Fibroblast of skin of right biceps (primary cell): ENCODE measurements at places on chromosomes 7 and 10.

- DNase-seq, result no peak
Measured at GRCh38 chr7:142847353-142847752, 7.5 kb upstream of the EPHB6 start.

DNA sequence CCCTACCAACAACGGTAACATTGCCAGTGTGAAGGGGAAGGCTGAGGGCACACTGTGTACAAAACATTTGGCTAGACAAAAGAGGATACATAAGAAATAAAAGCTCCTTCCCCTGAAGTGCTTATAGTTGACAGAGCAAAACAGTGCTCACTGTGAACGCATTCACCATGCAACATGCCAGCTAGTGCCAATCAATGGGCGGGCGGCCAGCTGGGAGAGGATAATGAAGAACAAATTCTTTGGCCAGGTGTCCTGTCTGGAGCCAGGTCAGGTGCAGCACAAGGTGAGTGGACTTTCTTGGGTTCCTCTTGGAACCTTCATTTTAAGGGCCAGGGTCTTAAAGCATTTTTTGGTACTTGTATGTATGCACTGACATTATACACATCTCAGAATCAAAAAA is 106.1 kb downstream of the ICA1 start:
- DNase-seq, result no peak

DNA sequence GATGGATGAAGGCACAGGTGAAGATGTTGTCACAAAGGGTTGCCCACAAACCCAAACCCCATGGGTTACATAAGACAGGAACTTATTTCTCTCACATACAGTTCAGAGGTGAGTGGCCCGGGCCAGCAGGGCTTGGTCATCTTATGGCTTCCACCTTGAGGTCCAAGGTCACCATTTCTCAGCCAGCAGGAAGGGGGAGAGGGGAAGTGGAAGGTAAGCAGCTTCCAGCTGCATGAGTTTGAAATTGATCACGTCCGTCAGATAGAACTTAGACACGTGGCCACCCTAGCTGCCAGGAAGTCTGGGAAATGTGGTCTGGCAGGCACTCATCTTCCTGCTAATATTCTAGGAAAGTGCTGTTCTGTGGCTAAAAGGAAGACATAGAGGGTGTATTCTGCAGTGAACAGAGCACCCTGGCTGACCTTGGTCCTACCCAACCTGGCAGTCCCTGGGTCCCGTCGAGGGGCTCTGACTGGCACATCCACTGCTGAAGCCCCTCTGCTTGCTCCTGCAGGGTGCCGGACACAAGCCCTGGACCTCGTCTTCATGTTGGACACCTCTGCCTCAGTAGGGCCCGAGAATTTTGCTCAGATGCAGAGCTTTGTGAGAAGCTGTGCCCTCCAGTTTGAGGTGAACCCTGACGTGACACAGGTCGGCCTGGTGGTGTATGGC is 49.5 kb downstream of the VWA2 start:
- no peak for DNase-seq

DNA sequence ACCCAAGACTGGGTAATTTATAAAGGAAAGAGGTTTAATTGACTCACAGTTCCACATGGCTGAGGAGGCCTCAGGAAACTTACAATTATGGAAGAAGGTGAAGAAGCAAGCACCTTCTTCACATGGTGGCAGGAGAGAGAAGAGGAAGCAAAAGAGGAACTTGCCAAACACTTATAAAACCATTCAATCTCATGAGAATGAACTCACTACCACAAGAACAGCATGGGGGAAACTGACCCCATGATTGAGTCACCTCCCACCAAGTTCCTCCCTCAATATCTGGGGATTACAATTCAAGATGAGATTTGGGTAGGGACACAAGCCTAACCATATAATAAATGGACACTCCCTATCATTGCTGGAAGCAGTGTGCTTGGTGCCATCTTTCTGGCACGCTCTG is 506.3 kb downstream of the CALN1 start:
- DNase-seq, result no peak

DNA sequence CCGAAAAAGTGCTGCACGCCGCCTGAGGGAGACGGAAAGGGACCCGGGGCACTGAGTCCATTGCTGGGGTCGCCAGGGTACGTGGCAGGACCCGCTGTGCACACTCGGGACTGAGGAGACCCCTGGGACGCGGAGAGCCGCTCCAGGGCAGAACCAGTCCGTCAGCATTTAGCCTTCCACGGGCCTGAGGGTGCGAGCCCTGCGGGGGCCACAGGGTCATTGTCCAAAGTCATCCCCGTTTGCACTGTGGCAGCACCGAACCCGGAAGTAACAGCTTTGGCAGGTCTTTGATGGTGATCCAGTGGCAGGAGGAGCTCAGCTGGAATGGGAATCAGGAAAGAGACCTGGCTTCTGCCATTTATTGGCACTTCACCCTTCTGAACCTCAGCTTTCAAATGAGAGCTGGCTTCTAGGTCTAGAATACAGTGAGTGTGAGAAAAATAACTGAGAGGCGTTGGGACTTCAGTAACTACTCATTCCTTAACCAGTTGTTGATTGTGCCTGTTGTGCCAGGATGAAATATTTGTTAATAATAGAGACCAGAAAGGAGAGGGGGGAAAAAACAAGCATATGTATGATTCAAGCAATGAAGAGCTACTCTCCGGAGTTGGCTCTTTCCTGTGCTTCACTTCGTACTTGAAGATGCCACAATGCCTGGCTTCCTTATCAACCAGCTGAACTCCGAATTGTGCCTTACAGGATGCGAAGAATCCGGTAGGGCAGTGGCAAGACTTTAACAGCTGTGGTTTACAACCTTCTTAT is 811 bp upstream of the ARHGAP12 start:
- DNase-seq, result no peak

DNA sequence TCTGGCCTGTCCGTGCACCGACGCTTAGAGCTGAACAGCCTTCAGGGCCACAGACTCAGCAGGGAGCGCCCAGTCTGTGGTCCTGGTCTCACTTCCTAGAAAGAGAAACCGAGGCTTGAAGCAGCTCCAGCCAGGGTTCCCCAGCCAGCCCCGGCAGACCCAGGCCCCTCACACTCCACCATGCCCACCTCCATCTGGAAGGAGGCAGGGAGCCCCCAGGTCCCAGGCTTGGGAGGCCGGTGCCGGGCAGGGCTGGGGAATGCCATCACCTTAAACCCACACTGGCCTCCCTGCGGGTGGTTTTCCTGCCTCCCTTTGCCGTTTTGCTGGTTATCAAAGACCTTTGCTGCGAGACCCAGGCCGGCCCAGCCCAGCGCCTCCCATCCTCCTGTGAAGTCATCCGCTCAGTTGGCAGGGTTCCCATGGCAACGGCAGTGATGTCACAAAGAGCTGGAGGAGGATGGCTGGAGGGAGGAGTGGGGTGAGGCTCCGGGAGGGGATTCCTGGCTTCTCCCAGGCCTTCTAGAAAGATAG is 24.0 kb downstream of the ELFN1 start:
- peak; percentile 79 for DNase-seq

DNA sequence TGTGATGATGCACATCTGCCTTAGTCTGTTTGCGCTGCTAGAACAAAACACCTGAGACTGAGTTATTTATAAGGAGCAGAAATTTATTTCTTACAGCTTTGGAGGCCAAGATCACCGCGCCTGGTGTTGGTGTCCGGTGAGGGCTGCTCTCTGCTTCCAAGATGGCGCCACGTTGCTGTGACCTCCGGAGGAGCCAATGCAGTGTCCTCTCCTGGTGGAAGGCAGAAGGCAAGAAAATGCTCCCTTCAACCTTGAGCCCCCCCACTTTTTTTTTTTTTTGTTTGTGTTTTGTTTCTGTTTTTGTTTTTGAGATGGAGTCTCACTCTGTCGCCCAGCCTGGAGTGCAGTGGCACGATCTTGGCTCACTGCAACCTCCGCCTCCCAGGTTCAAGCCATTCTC is 16.0 kb upstream of the ACTR3B start:
- DNase-seq, result no peak

DNA sequence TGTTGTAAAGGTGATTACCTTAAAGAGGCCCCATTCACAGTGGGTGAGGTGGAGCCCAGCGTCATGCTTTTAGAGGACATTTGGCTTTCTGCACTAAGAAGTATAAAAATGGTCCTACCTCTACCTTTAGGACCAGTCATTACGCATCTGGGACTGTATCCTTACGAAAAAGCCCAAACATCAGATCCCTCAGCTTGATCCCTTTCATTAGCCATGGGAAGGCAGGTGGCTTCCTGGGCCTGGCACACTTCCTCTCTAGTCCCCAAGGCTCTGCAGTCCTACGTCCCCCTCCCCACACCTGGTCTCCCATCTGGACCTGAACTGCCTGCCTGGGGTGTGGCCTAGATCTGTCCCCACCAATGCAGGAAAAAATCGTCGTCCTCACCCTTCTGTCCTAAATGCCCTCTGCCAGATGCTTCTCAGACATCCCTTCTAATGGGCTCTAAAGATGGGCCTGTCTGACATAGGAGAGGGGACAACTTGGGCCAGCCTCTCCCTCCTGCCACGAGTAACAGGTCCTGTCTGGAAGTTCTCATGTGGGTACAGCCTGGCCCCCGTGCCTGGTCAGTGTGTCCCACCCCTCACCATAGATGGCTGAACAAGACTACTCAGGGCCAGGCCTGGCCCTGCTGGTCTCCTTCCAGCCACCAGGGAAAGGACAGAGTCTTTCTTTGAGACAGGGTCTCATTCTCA is 11.8 kb upstream of the SLC18A3 start:
- DNase-seq, result no peak

DNA sequence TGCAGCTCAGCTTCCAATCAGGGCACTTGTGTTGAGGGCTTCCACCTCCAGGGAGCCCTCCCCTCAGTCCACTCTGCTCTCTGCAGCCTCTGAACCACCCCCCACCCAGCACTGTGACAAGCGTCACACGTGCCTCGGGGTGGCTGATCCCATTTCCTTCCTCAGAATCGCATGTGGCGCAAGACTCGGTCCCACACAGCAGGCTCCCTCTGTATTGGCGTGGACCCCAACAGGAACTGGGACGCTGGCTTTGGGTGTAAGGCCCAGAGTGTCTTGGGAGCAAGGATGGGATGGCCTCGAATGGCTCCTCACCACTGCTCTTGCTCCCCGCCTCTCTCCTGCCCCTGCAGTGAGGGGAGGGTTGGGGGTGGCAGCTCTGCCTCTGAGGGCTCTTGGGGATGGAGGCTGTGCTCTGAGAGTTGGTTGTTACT is 4.1 kb downstream of the CPA1 start:
- no peak for DNase-seq

DNA sequence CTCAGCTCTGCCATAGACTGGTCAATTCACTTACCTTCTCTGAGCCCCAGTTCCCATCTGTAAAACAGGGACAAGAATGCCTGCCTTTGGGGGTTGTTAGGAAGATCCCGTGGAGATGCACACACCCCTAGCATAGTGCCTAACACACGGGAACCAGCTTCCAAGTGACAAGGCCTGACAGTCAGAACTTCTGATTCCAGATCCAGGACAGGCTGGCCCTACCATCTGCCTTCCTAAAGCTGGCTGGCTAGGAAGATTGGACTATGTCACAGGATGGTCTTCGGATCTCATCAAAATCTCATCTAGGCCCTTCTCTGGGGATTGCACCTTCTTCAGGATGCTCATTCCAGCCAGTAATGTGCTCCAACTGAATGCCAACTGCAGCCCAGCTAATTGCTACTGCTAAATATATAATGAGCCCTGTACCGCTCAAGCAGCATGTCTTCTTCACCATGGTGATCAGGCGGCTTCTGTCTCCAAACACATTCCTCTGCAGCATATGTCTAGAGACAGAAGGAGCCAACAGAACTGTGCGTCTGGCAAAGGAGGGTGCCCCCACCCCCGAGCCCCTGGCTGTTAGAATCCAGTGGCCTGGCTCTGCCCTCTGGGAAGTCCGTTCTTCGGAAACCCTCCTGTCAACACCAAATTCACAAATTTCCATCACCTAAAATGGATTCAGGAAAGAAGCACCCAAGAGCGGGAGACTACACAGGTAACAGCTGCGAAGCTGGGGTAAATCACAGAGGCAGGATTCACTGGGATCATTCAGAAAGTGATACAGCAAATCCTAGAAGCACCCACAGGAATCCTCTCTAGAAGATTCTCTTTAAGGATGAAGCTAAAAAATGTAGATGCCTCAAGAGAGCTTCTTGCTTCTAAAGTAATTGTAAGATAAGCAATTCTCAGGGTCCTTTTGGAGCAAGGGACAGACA is 142.1 kb upstream of the EEPD1 start:
- no peak for DNase-seq

GRCh38 chr10:132480356-132480755 is 57.2 kb upstream of the INPP5A start:
- peak; percentile 12 for DNase-seq
